ENCODE measurements at places on chromosomes 4 and X. TPM values are rescaled to one million over a fixed set of nuclear protein-coding genes. Genes with fewer than 3 reads are reported as not detected.

The SLC34A2 gene
- total RNA-seq = not detected

The ADH7 gene
- total RNA-seq = not detected

The RAB33A gene
- total RNA-seq = 18.6 TPM

The HTT-AS gene
- not detected for total RNA-seq

The CLNK gene
- 0.27 TPM for total RNA-seq

The SULT1E1 gene
- not detected for total RNA-seq

The ATP2B3 gene
- not detected for total RNA-seq

The RBM46 gene
- under 0.01 TPM for total RNA-seq

The AKAP14 gene
- total RNA-seq = not detected

The HTR2C gene
- total RNA-seq = under 0.01 TPM

The ZNF718 gene
- total RNA-seq = 7.3 TPM

The RAB40A gene
- total RNA-seq = 0.27 TPM

The EGF gene
- total RNA-seq = 1.1 TPM

The GPR50 gene
- total RNA-seq = not detected

The PCDH18 gene
- under 0.01 TPM for total RNA-seq

The CHIC2 gene
- total RNA-seq = 45.2 TPM

The PIGA gene
- 15.6 TPM for total RNA-seq

The CHRDL1 gene
- 5.9 TPM for total RNA-seq

The MMRN1 gene
- total RNA-seq = 31.0 TPM

The LONRF3 gene
- total RNA-seq = 1.3 TPM

The SPANXA2 gene
- not detected for total RNA-seq

The CTSO gene
- total RNA-seq = 11.0 TPM

The CXorf65 gene
- not detected for total RNA-seq

The UBA1 gene
- total RNA-seq = 224 TPM

The WAS gene
- total RNA-seq = 52.0 TPM

The TNMD gene
- not detected for total RNA-seq

The FAM241A gene
- total RNA-seq = 1.3 TPM

The DAPP1 gene
- total RNA-seq = 15.9 TPM

The CXCL11 gene
- total RNA-seq = 0.27 TPM

The CXorf49 gene
- total RNA-seq = not detected
